ENCODE measurements at places on chromosomes 4 and X.

DNA sequence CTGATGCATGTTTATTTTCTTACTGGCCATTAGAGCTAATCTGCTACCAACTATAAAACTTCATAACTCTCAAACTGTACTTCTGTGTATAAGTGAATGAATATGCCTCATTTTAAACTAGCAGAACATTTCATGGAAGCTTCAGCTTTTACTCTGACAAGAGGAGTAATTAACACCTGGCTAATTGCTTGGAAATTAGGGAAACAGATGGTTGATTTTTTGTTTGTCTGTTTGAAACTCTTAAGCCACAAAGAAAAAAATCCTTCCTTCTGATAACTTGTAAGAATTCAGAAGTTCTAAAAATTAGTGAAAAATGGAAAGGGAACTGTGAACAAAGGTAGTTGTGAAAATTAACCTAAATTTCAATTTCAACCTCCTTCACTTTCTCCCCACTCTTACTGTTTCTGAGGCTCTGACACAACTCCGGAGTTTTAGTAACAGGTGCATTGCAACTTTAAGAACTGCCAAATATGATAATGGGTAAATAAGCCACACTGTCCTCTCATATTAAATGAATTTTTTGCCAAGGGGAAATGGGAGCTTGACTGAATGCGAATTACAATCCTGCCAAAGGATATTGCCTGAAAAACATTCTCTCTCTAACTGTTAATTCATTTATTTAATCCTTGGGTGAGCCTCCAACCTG lies 1.0 kb downstream of the EGF start:
- DNase-seq: no peak

- DNase-seq: no peak
Measured at GRCh38 chrX:41003506-41004270, 81.6 kb upstream of the USP9X start.

- DNase-seq: no peak
Measured at GRCh38 chrX:154840856-154841255, 6.4 kb upstream of the SMIM9 start.

- DNase-seq: no peak
Measured at GRCh38 chr4:145345401-145345800, 136.3 kb upstream of the SMAD1 start.

- DNase-seq: no peak
Measured at GRCh38 chr4:55545151-55545550, 1.6 kb downstream of the CLOCK start.

DNA sequence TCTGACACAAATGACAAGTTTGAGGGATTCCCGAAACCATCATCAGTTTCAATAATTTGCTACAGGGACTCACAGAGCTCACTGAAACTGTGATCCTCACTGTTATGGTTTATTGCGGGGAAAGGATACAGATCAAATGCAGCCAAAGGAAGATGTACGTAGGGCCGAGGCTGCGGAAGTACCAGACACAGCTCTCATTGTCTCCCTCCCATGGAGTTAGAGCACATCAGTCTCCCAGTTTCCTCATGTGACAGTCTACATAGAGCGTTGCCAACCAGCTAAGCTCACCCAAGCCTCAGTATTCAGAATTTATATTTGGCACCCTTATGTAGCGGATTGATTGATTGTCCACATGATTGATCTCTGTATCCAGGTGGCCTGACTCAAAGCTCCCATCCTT lies 137.8 kb upstream of the TENM3 start:
- DNase-seq: no peak

- DNase-seq: no peak
Measured at GRCh38 chr4:41602886-41603498, 65.0 kb downstream of the LIMCH1 start.

GRCh38 chr4:39103291-39103690 lies 41.3 kb downstream of the KLHL5 start:
- no peak for DNase-seq

- DNase-seq: no peak
Measured at GRCh38 chr4:45062935-45063545, 336.7 kb upstream of the GNPDA2 start.

- no peak for DNase-seq
Measured at GRCh38 chr4:85153221-85153620, 186.7 kb upstream of the WDFY3 start.

GRCh38 chrX:14718403-14718802 lies 154.5 kb downstream of the FANCB start:
- no peak for DNase-seq

DNA sequence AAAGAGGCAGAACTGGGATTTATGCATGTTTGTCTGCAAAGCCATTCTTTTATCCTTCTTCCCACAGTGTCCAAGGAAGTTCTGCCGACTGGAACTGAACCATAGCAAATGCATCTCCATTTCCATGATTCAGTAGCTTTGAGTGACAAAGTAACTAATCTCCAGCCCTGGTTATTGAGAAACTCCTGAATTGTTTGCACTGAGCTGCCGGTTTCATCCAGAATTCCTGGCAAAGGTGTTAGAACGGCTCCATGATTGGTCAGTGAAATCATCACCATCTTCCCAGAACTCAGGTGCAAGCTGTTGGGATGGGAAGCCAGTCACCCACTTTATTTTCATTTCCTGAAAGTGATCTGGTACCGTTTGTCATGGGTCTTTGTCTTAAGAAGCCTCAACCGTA lies 47.0 kb upstream of the SLC34A2 start:
- no peak for DNase-seq

DNA sequence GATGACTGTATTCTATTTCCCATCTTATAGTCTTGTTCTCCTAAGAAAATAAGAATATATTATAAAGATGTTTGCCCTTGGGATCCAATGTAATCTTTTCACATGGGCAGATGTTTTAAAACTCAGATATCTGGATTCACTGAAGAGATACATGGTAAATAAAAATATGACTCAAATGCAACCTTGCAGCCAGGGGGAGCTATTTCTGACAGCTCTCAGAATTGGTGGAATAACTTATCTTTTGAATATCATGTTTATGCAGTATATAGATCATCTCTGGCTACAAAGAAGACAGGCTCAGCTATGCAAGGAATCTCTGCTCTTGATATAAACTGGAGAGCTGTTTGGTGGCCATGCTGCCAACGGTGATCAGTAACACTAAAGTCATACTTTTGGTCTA lies 274.7 kb downstream of the GLUD2 start:
- DNase-seq: peak; percentile 6
